Activated CD8-positive, alpha-beta T cell treated with anti-CD3 and anti-CD28 coated beads for 36 hours (primary cell): ENCODE measurements at places on chromosomes 3 and 15. TPM values are rescaled to one million over a fixed set of nuclear protein-coding genes. Genes with fewer than 3 reads are reported as not detected.
A peak's percentile ranks its signal among the peaks of the same experiment; 100 is the strongest.

The GPR87 gene
- total RNA-seq = not detected

DNA sequence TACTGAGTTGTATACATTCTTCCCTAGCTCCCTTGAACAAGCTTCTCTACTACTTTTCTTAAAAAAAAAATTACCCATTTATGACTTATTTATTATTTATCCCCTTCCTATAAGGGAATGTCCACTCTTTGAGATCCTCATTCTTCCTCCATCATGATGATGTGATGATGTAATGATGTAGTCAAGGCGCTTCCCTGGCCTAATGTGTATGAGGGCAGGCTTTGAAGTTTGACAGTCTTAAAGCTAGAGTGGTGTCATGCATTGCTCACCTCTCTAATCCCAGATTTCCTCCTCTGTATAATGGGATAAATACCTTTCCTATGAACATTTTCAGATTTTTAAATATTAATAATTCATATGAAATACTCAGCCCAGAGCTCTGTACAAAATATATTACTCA, 486.0 kb upstream of the TPRG1 start:
- DNase-seq = no peak

GRCh38 chr3:145899241-145899640, 261.7 kb downstream of the PLOD2 start:
- no peak for DNase-seq

The KY gene
- not detected for total RNA-seq

GRCh38 chr3:172315401-172316091, 132.7 kb downstream of the GHSR start:
- peak; percentile 39 for DNase-seq

DNA sequence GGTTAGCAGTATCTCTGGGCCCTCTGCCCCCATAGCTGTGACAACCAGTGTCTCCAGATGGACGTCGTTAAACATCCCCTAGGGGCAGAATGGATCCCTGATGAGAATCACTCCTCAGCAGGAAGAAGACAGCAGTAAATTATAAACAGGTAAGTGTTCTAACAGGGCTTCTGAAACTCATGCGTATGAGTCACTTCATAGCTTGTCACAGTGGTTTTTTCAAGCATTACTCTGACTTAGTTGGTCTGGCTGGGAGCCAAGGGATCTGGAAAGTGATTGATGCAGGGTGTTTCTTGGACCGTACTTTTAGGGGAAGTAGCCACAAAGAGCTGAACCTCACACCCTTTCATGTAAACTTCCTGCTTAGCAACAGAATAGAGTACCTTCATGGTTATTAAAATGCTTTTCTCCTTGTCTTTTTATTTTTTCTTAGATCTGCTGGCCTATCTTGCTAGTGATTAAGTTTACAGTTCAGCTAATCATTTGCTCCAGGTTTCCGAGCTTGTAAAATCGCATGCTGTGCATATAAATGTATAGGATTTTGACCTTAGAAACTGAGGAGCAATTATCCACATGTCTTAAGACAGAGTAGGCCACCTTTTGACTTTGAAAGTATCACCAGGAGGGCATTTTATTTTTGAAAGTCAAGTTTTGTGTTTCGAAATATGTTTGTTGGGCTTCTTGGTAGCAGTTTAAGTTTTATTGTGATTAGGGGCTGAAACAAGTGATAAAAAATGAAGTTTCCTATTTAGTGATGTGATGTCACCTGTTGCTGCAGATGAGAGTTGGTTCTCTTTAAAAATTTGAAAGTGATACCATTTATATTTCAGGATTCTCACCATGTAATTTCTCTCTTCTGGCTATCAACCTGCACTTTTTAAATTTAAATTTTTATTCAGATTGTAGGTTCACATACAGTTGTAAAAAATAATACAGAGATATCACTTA, 333.9 kb downstream of the PTPRG start:
- peak; percentile 87 for DNase-seq

GRCh38 chr3:169218314-169218983, 445.1 kb downstream of the MECOM start:
- no peak for DNase-seq

DNA sequence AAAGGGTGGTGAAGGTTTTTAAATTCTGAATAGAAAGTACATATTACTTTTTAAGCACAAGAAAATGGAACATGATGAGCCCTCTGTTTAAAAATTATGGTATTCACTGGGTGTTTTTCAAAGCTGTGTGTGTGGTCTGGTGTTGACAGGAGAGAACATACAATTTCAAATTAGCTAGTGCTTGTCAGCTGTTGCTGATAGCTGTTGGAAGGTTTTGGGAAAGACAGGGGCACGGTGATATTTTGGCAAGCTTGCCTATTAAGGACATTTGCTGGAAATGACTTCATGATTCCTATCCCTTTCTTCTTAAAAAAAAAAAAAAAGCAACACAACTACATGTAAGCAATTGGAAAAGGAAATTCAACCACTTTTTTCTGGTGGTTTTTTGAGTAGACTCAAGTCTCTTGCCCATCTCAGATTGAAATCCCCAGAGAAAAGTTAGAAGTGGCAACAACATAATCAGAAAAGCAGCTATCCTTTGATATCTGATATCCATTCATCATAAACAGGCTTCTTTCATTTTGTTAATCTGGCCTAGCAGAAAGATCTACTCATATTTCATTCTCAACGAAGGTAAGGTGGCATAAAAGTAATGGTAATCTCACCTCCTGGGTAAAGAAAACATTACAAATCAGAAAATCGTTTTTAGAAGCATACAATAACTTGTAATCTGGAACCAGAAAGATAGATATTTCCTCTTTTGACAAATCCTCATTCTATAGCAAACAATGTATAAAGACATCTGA, 130.0 kb downstream of the RBMS3 start:
- DNase-seq = no peak

DNA sequence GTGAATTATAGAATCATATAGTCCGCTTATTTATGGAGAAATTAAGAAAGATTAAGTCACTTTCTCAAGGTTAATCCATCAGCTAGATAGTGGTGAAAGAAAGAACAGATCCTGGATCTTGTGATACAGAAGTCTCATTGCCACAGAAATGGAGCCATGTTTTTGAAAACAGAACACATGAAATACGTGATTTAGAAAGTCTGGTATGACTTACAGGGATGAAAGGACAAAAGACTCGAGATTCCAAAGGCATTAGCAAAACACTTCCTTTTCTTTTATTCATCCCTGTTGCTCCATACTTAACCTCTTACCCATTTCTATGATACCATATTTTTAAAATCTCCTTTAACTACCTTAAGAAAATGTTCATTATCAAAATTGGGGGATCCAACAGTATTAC, 40.0 kb upstream of the TEX9 start:
- DNase-seq = no peak

DNA sequence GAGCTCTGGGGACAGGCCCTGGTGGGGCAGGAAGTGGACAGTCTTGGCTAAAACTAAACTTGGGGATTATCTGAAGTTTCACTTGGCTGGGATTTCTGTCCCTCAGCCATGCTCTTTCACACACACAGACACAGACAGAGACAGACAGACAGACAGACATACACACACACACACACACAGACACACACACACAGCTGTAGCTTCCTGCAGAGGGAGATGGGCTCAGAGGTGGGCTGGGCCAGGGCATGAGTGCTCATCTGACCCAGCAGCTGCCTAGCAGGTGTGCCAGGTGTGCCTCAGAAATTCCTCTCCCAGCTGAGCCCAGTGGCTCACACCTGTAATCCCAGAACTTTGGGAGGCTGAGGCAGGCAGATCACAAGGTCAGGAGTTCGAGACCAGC, 3.3 kb downstream of the RHOV start:
- DNase-seq = no peak

- DNase-seq = no peak
Measured at GRCh38 chr3:190130696-190131095, 10.0 kb upstream of the P3H2 start.

- no peak for DNase-seq
Measured at GRCh38 chr3:146139586-146140110, 21.3 kb downstream of the PLOD2 start.

DNA sequence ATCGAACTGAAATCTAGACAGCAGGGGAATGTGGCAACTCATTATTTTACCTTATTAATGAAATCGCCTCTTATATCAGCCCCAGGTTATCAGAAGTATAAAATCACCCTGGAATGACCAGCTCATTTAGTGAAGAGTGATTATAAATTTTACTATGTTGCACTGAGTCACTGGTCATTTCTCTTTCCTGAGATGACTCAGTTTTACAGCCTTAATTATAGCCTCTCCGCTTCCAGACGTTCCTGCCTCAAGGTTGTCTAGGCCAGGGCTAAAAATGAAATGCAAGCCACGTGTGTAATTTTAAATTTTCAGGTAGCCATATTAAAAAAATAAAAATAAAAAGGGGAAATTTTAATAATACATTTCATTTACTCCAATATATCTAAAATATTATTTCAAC, 33.3 kb downstream of the DET1 start:
- DNase-seq = no peak
